ENCODE measurements at places on chromosomes 11 and 22. TPM values are rescaled to one million over a fixed set of nuclear protein-coding genes. Genes with fewer than 3 reads are reported as not detected.

SCARF2 gene
- total RNA-seq, result 1.7 TPM

ARSA gene
- 19.6 TPM for total RNA-seq

POU2AF3 gene
- total RNA-seq, result 0.77 TPM

CFAP300 gene
- 11.3 TPM for total RNA-seq

HORMAD2 gene
- not detected for total RNA-seq

FGF19 gene
- total RNA-seq, result not detected

MS4A12 gene
- total RNA-seq, result not detected

JAML gene
- total RNA-seq, result not detected

C11orf21 gene
- not detected for total RNA-seq

EMSY gene
- total RNA-seq, result 52.4 TPM

KCNK7 gene
- 2.3 TPM for total RNA-seq

OR5T3 gene
- total RNA-seq, result not detected

CCDC82 gene
- 33.1 TPM for total RNA-seq

DMC1 gene
- total RNA-seq, result 1.7 TPM
